Dermis microvascular lymphatic vessel endothelial cell (primary cell): ENCODE measurements at places on chromosomes 6 and 20. TPM values are rescaled to one million over a fixed set of nuclear protein-coding genes. Genes with fewer than 3 reads are reported as not detected.

- no peak for DNase-seq
Observed at GRCh38 chr6:104625536-104625935, 234.2 kb downstream of the HACE1 start.

GRCh38 chr6:80003826-80004172, 650 bp upstream of the TTK start:
- no peak for DNase-seq

- peak; percentile 91 for DNase-seq
Observed at GRCh38 chr6:129644567-129645015, 65.4 kb downstream of the ARHGAP18 start.

GRCh38 chr20:51715163-51715855, 52.9 kb downstream of the ATP9A start:
- no peak for DNase-seq

SLC44A4 gene
- total RNA-seq: under 0.01 TPM in 2 replicates

LIME1 gene
- 0.90 and 1.5 TPM in 2 replicates for total RNA-seq
